Keratinocyte (primary cell): ENCODE measurements at places on chromosomes 5 and 9. TPM values are rescaled to one million over a fixed set of nuclear protein-coding genes. Genes with fewer than 3 reads are reported as not detected.

The IL5 gene
- polyA plus RNA-seq = not detected in 3 replicates

The C5orf58 gene
- polyA plus RNA-seq = not detected in 3 replicates

The ZNF608 gene
- polyA plus RNA-seq = 0.87 to 1.6 TPM (median 1.1 TPM) in 3 replicates

- no peaks in the 10 kb centered on the region for H3K27me3 ChIP-seq
- DNase-seq = no peak
- no peak overlapping the region for H3K4me3 ChIP-seq
- H3K27ac ChIP-seq = no peak overlapping the region
- no peaks in the 10 kb centered on the region for H3K36me3 ChIP-seq
Observed at GRCh38 chr5:124477577-124477976, 268.9 kb downstream of the ZNF608 start.

DNA sequence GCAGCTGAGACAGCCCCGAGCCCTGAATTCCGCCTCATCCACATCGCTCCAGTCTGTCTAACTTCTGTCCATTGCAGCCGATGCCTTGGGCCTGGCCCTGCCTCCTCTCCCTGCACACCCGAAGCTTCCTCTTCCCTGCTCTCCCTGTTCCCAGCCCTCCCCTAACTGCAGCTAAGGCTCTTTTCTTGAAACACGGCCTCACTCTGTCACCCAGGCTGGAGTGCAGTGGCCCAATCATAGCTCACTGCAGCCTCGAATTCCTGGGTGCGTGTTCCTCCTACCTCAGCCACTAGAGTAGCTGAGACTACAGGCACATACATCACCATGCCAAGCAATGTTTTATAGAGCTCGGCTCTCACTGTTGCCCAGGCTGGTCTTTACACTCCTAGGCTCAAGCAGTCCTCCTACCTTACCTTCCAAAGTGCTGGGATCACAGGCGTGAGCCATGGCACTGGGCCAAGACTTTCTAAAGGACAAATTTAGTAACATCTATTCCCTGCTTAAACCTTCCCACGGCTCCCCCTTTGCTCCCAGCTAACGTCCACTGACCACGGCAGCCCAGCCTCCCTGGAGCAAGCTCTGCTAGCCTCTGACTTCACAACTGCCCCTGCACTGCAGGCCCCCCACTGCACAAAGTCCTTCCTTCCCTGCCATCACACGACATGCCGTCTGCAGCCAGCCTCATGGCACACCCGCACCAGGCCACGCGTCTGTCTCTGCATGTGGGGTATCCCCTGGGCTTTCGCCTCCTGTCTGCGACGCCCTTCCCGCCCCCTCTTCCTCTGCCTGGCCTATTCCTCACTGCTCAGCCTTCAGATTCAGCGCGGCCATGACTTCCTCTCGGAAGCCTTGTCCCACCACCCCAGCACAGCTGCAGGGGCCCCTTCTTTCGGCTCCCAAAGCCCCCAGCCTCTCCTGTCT lies 28.6 kb downstream of the LAMC3 start:
- DNase-seq = no peak
- peaks cover 29% of the 10 kb centered on the region for H3K27me3 ChIP-seq
- H3K27ac ChIP-seq = no peak overlapping the region
- no peaks in the 10 kb centered on the region for H3K36me3 ChIP-seq

DNA sequence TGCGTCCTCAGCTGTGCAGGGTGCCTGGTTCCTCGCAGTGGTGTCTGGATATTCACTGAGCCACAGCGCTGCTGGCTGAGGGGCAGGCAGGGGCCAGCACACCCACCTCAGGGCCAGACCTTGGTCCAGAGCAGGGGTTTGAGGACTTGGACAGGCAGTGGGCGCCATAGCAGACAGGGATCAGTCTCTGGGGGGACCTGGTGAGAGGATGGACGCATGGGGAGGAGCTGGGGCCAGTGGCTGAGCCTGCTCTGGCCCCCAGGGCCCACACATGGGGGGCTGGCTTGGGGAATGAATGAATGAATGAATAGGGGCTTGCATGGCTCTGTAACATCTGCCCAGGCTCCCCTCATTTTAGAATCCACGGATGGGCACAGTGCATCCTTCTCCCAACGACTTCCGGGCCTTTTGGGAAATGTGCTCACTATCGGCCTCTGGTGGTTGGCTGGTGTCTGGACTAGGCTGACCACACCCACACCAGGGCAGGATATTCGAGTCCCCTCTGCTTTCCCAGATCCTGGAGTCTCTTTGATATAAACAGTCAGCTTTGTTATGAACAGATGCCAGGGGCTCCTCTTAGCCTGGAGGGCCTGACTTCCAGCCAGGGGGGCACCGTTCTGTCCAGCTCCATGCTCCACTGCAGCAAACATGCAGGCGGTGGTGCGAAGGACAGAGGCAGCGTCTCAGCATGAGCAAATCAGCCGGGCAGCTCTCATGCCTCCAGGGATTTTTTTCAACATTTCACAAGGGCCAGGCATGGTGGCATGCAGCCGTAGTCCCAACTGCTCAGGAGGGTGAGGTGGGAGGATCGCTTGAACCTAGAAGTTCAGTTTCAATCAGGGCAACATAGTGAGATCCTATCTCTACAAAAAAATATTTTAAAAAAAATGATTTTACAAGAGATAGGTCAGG lies 62.6 kb downstream of the NEK6 start:
- H3K4me1 ChIP-seq = no peaks in the 10 kb centered on the region
- H3K27ac ChIP-seq = no peak overlapping the region
- no peaks in the 10 kb centered on the region for H3K27me3 ChIP-seq
- H3K4me3 ChIP-seq = no peak overlapping the region
- peaks cover 23% of the 10 kb centered on the region for H3K36me3 ChIP-seq

DNA sequence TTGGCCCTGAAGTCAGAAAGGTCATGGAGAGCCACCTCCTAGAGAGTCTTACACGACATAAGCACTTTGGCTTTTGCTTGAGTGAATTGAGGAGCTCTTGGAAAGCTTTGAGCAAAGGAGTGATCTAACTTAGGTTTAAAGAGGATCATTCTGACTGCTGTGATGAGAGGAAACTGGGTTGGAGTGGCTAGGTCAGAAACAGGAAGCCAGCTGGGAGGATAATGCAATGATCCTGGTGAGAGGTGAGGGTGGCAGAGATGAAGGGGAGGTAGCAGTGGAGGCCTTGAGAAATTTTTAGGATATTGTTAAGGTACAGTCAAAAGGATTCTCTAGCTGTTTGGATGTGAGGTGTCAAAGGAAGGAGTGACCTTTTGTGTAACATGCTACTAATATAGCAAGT lies 32.2 kb upstream of the ROPN1L start:
- no peak for DNase-seq
- no peaks in the 10 kb centered on the region for H3K4me1 ChIP-seq
- peaks cover 42% of the 10 kb centered on the region for H3K36me3 ChIP-seq
- no peak overlapping the region for H3K27ac ChIP-seq

GRCh38 chr5:152124409-152125041 lies 199.9 kb upstream of the GLRA1 start:
- no peaks in the 10 kb centered on the region for H3K4me1 ChIP-seq
- no peaks in the 10 kb centered on the region for H3K36me3 ChIP-seq
- H3K27me3 ChIP-seq = no peaks in the 10 kb centered on the region
